ENCODE measurements at places on chromosomes 4 and X. TPM values are rescaled to one million over a fixed set of nuclear protein-coding genes. Genes with fewer than 3 reads are reported as not detected.

APLN gene
- 0.33 TPM for total RNA-seq

GRCh38 chr4:142329313-142329712, 516.8 kb downstream of the INPP4B start:
- H3K27me3 ChIP-seq, result no peaks in the 10 kb centered on the region
- peaks cover 32% of the 10 kb centered on the region for H3K4me1 ChIP-seq
- DNase-seq, result no peak
- no peaks in the 10 kb centered on the region for H3K36me3 ChIP-seq
- no peak overlapping the region for H3K4me3 ChIP-seq

DNA sequence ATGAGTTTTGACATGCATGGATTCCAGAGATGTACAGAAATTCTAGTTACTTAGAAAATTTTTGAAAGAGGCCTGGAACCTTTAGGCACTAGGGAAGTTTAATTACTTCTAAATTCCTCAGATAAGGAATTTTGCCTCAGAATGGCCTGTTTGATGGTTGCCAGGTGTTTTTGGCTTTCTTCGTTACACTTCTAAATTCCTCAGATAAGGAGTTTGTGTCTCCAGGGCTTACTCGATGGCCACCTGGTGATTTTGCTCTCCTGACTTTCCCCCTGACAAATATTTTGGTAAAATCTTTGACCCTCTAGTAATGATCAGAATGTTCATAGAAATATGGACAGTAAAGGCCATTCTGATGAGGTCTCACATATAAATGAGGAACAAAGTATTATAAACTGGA, 64.3 kb downstream of the BEX3 start:
- no peaks in the 10 kb centered on the region for H3K36me3 ChIP-seq
- H3K27me3 ChIP-seq, result no peaks in the 10 kb centered on the region
- H3K27ac ChIP-seq, result peak overlapping the region; percentile 76
- DNase-seq, result no peak

- H3K4me3 ChIP-seq, result no peak overlapping the region
- peaks cover 12% of the 10 kb centered on the region for H3K4me1 ChIP-seq
- peaks cover 69% of the 10 kb centered on the region for H3K36me3 ChIP-seq
- no peaks in the 10 kb centered on the region for H3K27me3 ChIP-seq
Observed at GRCh38 chr4:1340861-1341260, 6.1 kb upstream of the UVSSA start.

- H3K27ac ChIP-seq, result peak overlapping the region; percentile 27
- H3K27me3 ChIP-seq, result no peaks in the 10 kb centered on the region
- no peak for DNase-seq
- no peak overlapping the region for H3K4me3 ChIP-seq
Observed at GRCh38 chr4:125010796-125011503, 298.4 kb upstream of the ANKRD50 start.

DNA sequence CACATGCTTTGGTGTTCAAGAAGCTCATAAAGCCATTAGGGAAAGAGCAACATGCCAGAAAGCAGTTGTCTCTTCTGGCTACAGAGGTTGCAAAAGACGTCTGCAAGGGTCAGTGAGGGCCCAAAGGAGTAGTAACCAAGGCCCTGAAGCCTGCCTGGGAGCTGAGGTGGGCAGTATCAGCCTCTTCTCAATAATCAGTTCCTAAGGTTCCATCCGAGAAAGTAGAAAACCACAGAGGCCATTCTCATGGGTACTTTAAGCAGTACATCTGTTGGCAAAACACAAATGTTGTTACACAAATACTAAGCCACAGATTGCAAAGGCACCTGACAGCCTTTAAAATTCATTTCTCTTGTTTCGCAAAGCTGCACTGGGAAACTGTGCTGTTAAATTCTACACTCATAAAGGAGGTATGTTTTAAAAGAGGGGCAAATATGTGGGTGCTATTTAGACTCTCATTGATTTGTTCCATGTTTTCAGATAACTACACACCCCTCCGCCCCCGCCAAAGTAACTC, 37.7 kb downstream of the MECP2 start:
- no peak overlapping the region for H3K4me3 ChIP-seq
- peaks cover 4% of the 10 kb centered on the region for H3K4me1 ChIP-seq
- DNase-seq, result no peak
- no peak overlapping the region for H3K27ac ChIP-seq
- peaks cover 2% of the 10 kb centered on the region for H3K36me3 ChIP-seq

DNA sequence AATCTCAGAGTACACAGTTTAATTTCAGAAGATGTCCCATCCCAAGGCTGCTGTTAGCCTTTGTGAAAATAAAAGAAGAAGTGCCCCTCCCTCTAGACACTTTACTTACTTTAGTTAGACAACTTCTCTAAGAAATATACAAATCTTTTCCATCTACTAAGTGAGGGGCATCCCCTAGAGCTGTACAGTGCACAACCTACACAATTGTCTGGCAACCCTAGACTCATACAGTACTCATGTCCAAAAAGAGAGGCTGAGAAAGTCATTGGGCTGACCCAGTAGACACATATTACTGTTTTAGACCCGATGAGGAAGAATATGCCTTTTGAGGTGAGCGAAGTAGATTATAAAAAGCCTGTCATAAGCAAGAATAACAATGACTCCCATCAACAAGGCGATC, 297.6 kb downstream of the IDS start:
- H3K4me1 ChIP-seq, result no peaks in the 10 kb centered on the region
- DNase-seq, result no peak
- no peaks in the 10 kb centered on the region for H3K27me3 ChIP-seq
- no peak overlapping the region for H3K27ac ChIP-seq

All from mesothelial cell of epicardium (in vitro differentiated cells).